ENCODE measurements at places on chromosomes 11 and 22. TPM values are rescaled to one million over a fixed set of nuclear protein-coding genes. Genes with fewer than 3 reads are reported as not detected.
A peak's percentile ranks its signal among the peaks of the same experiment; 100 is the strongest.

TRIM3 gene
- 7.4 TPM for total RNA-seq

- H3K27me3 ChIP-seq = peaks cover 45% of the 10 kb centered on the region
- H3K4me3 ChIP-seq = no peak overlapping the region
- no peak overlapping the region for H3K27ac ChIP-seq
- H3K4me1 ChIP-seq = peaks cover 3% of the 10 kb centered on the region
- no peaks in the 10 kb centered on the region for H3K36me3 ChIP-seq
These were observed 35.1 kb upstream of the ASPHD2 start for GRCh38 chr22:26393929-26394328.

SERPIND1 gene
- total RNA-seq = not detected

DTX4 gene
- total RNA-seq = 4.2 TPM

DNA sequence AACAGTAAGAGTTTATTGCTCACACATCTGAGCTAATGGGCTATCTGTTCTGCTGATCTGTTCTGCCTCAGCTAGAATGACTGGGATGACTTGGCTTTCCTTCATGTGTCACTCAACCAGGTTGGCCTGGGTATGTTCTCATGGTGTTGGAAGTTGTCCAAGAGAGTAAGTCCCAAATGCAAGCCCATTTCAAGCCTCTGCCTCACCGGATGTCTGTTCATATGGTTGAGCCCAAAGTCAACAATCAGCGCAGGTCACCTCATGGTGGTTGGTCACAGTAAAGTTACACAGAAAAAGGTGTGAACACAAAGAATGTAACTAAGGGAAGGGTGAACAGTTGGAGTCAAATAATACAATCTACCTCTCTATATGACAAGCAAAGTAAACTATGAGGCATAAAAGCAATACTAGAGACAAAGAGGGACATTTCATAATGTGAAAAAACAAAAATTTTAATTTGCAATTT lies 1.9 kb downstream of the GDPD4 start:
- peaks cover 5% of the 10 kb centered on the region for H3K36me3 ChIP-seq
- peaks cover 16% of the 10 kb centered on the region for H3K4me1 ChIP-seq
- H3K27me3 ChIP-seq = no peaks in the 10 kb centered on the region
- no peak overlapping the region for H3K4me3 ChIP-seq
- peak; percentile 84 for DNase-seq
- H3K27ac ChIP-seq = peak overlapping the region; percentile 78

- no peak overlapping the region for H3K4me3 ChIP-seq
- no peak for DNase-seq
- no peaks in the 10 kb centered on the region for H3K36me3 ChIP-seq
- H3K27ac ChIP-seq = no peak overlapping the region
These were observed 88.8 kb downstream of the PIWIL4 start for GRCh38 chr11:94655956-94656355.

- H3K4me1 ChIP-seq = peaks cover 5% of the 10 kb centered on the region
- peak; percentile 60 for DNase-seq
- H3K27ac ChIP-seq = peak overlapping the region; percentile 70
- no peaks in the 10 kb centered on the region for H3K36me3 ChIP-seq
- H3K4me3 ChIP-seq = no peak overlapping the region
- no peaks in the 10 kb centered on the region for H3K27me3 ChIP-seq
These were observed 104.4 kb downstream of the FANCF start for GRCh38 chr11:22521226-22521625.

MOGAT2 gene
- not detected for total RNA-seq

GRCh38 chr11:124479561-124479960 lies 34.1 kb upstream of the OR8B8 start:
- H3K4me1 ChIP-seq = peaks cover 20% of the 10 kb centered on the region
- no peak for DNase-seq
- H3K27me3 ChIP-seq = peaks cover 22% of the 10 kb centered on the region
- H3K36me3 ChIP-seq = no peaks in the 10 kb centered on the region
- H3K27ac ChIP-seq = no peak overlapping the region

MPZL2 gene
- total RNA-seq = 13.7 TPM

DNA sequence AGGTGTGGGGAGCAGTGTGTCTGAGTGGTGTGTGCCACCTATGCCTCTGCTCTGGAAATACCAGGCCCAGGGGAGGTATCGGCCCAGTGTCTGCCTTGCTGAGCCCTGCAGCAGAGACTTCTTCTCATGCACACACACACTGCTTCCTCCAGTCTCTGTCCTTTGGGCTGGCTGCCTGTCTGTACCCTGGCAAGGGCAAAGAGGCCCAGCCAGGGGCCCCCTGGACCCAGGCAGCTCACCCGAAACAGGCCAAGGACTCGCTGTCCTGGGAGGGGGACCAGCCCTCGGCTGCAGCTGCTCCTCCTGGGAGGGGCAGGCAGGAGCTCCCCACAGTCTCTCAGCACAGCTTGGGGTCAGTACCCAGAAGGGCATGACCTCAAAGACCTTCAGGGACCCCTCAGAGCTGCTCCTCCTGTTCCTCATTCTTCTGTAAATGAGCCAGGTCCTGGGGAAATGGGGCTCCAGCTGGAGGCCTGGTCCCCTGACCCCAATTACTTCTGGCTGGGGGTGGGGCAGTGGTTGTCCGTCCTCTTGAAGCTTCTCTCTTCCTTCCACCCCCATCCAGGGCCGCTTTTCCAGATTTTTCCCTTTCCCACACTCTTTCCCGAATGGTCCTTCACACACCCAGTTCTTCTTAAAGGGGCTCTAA lies 24.5 kb upstream of the ALX4 start:
- DNase-seq = no peak
- H3K4me3 ChIP-seq = no peak overlapping the region
- no peaks in the 10 kb centered on the region for H3K36me3 ChIP-seq
- H3K27me3 ChIP-seq = peaks cover 36% of the 10 kb centered on the region
- H3K27ac ChIP-seq = no peak overlapping the region

GRCh38 chr22:41695211-41695610 lies 4.1 kb upstream of the MEI1 start:
- no peaks in the 10 kb centered on the region for H3K27me3 ChIP-seq
- H3K36me3 ChIP-seq = peaks cover 14% of the 10 kb centered on the region
- DNase-seq = no peak
- H3K27ac ChIP-seq = no peak overlapping the region
- peaks cover 6% of the 10 kb centered on the region for H3K4me1 ChIP-seq
- H3K4me3 ChIP-seq = no peak overlapping the region

- peaks cover 71% of the 10 kb centered on the region for H3K27me3 ChIP-seq
- H3K36me3 ChIP-seq = no peaks in the 10 kb centered on the region
- H3K4me3 ChIP-seq = no peak overlapping the region
- DNase-seq = no peak
These were observed 66.2 kb downstream of the IGLL5 start for GRCh38 chr22:22953791-22954190.

DNA sequence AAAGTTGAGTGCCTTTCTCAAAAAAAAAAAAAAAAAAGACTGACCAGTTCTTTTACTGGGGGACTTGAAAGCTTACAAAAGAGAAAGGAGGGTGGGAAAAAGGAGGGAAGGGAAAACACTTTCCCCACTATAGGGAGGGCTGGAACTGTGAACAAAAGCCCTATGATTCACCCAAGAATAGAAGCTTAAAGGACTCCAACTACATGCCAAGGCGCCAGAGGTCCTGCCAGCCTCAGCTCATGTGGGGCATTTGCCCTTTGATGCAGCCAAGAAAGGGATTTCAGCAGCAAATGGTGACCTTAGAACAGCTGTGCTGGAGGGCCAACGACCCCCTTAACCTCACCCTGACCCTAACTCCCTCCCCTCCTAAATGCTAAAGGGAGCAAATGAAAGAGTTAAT lies 160.0 kb downstream of the NTM start:
- no peak for DNase-seq
- no peaks in the 10 kb centered on the region for H3K36me3 ChIP-seq
- no peak overlapping the region for H3K4me3 ChIP-seq

LRP5 gene
- total RNA-seq = 32.8 TPM

GRCh38 chr11:12066056-12066798 lies 44.2 kb upstream of the MICAL2 start:
- peak; percentile 96 for DNase-seq
- H3K4me1 ChIP-seq = peaks cover 48% of the 10 kb centered on the region
- H3K36me3 ChIP-seq = no peaks in the 10 kb centered on the region
- peak overlapping the region; percentile 95 for H3K27ac ChIP-seq

GRCh38 chr11:90700789-90701439 lies 478.1 kb upstream of the CHORDC1 start:
- no peak overlapping the region for H3K27ac ChIP-seq
- H3K27me3 ChIP-seq = no peaks in the 10 kb centered on the region
- H3K36me3 ChIP-seq = no peaks in the 10 kb centered on the region
- no peak overlapping the region for H3K4me3 ChIP-seq
- H3K4me1 ChIP-seq = no peaks in the 10 kb centered on the region

TRABD gene
- total RNA-seq = 60.6 TPM

DNA sequence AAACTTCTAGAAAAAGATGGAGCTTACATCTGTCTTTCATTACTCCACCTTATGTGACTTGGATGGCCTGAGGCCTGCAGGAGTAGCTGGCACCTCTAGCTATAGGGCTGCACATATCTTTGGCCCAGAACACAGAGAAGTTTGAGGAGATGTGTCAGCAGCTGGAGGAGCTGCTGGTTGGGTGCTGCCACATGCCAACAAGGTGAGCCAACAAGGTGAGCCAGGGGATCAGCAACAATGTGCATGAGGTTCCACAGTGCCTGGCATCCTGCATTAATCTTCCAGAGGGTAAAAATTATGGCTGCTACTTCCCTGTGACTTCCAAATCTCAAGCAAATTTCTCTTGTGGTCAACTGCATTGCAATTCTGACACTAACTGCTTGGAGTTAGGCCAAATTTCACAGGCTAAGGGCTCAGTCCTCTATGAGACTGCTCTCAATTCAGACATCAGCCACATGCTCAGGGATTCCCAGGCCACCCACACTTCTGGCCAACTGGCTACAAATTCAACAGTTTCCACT lies 16.0 kb downstream of the RBM7 start:
- peaks cover 19% of the 10 kb centered on the region for H3K36me3 ChIP-seq
- peak; percentile 46 for DNase-seq
- H3K27me3 ChIP-seq = no peaks in the 10 kb centered on the region

DNA sequence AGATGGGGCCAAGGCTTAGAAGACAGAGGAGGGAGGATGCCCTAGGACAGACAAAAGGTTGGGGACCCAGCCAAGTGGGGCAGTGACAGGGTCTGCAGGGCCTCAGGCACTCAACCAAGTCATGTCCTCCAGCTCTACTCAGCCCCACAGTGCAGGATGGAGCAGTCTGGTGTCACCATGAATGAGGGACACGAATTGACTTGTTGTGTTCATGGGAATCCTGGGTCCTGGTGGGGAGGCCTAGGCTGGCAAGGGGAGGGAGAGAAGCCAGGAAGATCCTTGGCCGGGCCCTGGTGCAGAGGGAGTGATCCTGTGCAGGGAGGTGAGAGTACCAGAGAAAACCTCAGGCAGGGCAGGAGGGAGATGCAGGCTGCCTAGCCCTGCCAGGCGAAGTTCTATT lies 12.0 kb downstream of the P2RY6 start:
- no peak overlapping the region for H3K27ac ChIP-seq
- no peaks in the 10 kb centered on the region for H3K27me3 ChIP-seq
- H3K36me3 ChIP-seq = no peaks in the 10 kb centered on the region
- H3K4me1 ChIP-seq = peaks cover 2% of the 10 kb centered on the region

DNA sequence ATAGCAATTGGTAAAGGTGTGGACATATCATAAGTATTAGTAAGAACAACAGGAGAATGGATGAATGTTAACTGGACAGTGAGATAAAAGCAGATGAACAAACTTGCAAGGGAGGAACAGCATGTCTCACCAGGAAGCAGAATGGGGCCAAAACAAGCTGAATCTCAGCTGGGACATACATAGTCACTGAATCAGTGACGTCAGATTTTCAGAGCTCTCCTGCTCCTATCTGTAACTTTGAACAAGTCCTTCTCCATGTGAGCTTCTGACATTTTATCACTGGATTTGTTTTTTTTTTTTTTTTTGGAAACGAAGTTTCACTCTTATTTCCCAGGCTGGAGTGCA lies 118.7 kb downstream of the BBOX1 start:
- H3K4me1 ChIP-seq = peaks cover 11% of the 10 kb centered on the region
- no peaks in the 10 kb centered on the region for H3K27me3 ChIP-seq
- H3K4me3 ChIP-seq = no peak overlapping the region
- no peak for DNase-seq

GTSE1 gene
- 19.9 TPM for total RNA-seq

GRCh38 chr11:134343646-134344045 lies 11.9 kb downstream of the GLB1L2 start:
- H3K27me3 ChIP-seq = no peaks in the 10 kb centered on the region
- H3K4me1 ChIP-seq = peaks cover 9% of the 10 kb centered on the region
- H3K4me3 ChIP-seq = no peak overlapping the region
- no peaks in the 10 kb centered on the region for H3K36me3 ChIP-seq

DNA sequence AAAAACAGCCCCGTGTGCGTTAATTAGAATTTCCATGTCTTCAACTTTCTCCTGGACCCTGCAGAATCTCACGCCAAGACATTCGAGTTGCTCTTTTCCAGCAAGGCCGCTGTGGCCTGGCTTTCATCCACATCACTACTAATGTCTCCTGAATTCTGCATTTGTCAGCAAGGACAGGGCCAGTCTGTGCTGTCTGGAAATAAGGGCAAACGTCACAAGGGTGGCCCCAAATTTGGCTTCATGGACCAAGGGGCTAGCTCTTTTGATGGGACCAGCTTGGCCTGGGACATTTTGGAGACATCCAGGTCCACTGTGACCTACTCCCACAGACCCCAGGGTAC lies 33.4 kb downstream of the KCNQ1OT1 start:
- H3K36me3 ChIP-seq = peaks cover 8% of the 10 kb centered on the region
- no peak overlapping the region for H3K4me3 ChIP-seq
- DNase-seq = no peak
- no peaks in the 10 kb centered on the region for H3K27me3 ChIP-seq
- no peak overlapping the region for H3K27ac ChIP-seq

DNA sequence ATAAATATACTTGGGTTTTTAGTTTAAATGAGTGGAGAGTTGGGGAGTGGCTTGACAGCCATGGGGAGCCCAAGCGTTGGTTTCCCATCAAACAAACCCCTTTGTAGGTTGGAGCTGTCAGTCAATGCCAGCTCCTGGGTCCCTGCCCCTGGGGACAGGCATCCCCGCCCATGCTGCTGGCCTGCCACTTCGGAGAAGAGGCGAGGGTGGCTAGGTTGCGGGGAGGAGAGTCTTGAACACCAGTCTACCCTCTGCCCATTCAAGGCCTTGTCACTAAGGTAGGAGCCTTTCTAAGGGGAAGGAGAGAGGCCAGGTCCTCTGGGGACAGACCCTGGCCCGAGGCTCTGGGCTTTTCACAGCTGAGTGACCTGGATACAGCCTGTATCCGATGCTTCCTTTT lies 211.9 kb upstream of the CADM1 start:
- no peaks in the 10 kb centered on the region for H3K4me1 ChIP-seq
- no peak overlapping the region for H3K4me3 ChIP-seq
- DNase-seq = no peak
- H3K27ac ChIP-seq = no peak overlapping the region
- H3K36me3 ChIP-seq = no peaks in the 10 kb centered on the region

DNA sequence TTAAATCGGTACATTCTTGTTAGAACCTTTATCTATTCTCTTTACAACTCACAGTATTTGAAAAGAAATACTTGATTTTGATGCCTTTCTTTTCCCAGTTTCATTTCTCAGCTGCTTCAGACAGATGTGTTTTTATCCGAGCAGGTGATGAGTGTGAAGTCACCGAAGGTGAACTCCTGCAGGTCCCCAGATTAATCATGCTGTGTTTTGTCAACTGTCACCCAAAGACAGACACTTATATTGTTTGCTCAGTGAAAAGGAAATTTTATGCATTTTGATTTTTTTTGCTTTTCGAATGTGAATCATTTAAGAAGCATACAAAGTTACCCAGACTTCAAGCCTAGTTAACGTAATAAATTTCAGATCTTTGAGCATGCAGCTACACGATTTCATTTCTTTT lies 7.8 kb upstream of the TMPRSS13 start:
- peaks cover under 1% of the 10 kb centered on the region for H3K4me1 ChIP-seq
- no peak overlapping the region for H3K27ac ChIP-seq
- no peaks in the 10 kb centered on the region for H3K36me3 ChIP-seq
- H3K4me3 ChIP-seq = no peak overlapping the region

Data from MCF 10A (cell line).